Caudate nucleus (tissue), 63 donors: ENCODE measurements at places on chromosomes 12 and 14.

DNA sequence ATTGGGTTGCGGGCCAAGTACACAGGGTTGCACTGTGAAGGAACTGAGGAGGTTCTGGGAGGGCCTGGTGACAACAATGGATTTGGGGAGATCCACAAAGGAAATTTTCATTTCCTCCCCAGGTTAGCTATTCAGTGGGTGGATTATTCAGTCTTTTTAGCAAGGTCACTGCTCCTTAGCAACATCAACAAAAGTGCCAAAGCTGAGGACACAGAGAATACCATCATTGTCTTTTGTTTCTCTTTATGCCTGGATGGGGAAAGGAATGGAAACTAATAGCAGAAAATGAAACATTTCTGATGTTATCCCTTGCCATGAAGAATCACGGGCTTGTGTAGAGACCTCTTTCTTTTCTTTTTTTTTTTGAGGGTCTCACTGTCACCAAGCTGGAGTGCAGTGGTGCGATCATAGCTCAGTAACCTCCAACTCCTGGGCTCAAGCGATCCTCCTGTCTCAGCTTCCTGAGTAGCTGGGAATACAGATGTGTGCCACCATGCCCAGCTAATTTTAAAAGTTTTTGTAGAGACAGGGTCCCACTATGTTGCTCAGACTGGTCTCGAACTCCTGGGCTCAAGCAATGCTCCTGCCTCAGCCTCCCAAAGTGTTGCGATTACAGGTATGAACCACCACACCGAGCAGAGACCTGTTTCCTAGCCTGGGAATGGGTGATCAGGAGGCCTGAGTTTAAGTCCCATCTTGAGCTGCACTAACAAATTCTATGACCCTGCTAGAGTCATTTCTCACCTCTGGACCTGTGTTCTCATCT lies 6.5 kb downstream of the PPP1R3E start:
- no peak for DNase-seq

- no peak for DNase-seq
Measured at GRCh38 chr12:132518354-132518992, 28.5 kb downstream of the FBRSL1 start.

GRCh38 chr14:54981698-54982097 lies 45.2 kb downstream of the WDHD1 start:
- DNase-seq: no peak

DNA sequence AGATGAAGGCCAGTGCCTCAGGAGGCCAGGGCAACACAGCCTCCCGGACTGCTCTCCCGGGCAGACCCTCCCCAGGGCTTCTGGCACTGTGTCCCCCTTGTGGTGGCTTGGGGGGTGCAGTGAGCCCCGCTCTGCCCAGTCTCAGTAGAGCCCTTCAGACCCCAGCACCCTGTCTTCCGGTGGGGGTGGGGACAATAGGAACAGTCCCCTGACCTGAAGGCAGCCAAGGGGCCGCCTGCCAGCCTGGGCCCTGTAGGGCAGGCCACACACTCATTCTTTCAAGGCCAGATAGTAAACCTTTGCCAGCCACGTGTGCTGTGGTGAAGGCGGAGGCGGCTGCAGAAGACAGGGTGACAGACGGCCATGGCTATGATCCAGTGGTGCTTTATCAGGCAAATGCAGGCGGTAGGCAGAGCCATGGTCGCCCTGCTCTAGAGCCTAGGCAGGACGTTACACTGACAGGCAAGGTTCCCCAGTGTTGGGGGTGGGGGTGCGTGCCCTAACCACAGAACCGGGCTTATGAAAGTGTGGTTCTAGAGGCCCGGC lies 15.0 kb downstream of the ZFYVE21 start:
- no peak for DNase-seq

DNA sequence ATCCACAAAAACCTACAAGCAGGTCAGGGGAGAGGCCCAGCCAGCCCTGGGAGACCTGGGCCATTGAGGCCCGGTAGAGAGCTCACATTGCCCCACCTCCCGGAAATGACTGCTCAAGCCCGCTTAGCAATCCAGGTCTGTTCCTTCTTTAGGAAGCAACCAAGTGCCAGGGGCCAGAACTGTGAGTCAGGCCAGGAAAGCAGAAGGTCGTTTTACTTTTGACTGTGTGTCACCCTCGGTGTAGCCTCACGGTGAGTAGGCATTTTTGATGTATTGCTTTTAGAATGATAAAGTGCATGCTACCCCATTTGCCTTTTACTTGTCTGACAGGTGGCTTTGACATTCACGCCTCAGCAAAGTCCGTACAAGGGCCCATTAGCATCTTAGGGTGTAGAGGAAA lies 25.4 kb upstream of the PWP1 start:
- no peak for DNase-seq

DNA sequence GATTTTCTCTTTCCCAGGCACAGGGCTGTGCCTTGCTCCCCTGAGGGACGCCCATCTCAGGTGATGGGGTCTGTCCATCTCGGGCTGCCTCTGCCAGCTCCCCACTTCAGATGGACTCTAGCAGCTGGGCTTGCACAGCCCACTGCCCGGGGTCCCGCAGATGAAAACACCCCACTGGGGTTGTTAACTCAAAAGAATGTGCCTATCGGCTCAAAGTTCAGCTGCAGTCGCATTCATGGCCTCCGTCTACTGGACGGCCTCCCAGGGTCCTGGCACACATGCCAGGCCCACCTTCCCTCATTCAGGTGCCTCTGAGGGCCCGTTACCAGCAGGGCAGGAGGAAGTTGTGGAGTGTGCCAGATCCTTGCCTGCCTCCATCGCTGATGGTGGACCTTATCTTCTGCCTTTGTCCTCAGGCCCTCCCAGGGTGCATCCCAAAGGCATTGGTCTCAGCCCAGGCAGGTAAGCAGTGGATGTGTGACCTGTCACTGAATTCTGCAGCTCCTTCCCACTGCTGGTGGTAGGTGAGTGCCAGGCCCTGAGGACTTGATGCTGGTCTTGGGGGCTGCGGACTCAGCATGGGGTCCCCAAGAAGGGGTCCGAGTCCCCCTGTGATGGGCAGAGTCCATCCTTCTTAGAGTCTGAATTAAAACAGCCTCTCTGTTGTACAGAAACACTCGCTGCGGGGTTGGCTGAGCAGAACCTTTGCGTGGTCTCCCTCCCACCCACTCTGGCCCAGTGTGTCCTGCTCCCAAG lies 324.6 kb upstream of the DIO3 start:
- no peak for DNase-seq

DNA sequence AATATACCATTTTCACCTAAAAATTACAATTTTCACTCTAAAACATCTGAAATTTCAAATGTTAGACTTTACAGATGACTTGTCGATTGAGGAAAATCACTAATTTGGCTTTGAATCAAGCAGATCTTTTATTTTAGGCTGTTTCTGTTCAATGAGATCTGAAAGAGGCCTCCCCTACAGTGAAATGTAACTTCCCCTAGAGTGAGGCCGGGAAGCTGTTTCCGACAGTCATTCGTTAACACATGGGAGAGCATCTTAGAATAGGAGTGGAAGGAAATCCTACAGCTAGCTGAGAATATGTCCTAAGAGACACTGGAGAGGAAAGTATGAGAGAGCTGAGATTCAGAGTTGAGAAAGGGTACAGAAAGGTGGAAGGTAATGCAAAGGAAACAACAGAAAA lies 5.7 kb upstream of the C14orf93 start:
- no peak for DNase-seq

DNA sequence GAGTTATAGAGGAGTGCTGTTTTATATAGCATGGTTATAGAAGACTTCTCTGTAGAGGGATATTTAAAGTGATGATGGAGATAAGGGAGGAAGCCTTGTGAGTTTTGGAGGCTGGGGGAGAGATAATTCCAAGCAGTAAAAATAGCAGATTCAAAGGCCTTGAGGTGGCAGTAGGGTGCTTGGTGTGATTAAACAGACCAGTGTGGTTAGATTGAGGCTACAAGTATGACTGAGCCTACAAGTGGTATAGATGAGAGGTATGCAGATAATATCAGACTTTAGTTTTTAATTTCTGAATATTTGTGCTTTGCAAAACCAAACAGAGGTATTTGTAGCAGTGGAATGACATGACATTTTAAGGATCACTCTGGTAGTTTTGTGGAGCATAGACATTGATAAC lies 20.3 kb downstream of the FANCM start:
- DNase-seq: no peak

GRCh38 chr12:39329876-39330275 lies 113.0 kb downstream of the KIF21A start:
- no peak for DNase-seq

DNA sequence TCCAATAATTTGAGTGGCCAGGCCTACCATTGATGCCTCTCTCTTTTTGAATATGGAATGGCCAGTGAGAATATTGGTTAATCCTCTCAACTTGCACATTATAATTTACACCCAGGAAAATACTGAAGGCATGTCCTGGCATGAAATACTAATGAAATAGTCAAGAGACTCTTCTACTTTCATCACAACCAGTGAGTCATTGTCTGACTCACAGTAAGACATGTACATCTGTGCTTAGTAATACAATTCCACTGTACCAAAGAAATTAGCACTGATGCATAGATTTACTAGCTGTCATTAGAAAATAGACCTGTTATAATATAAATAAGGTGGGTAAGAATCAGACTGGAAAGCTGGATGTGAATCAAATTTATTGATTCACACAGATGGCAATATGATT lies 31.6 kb downstream of the KCNC2 start:
- no peak for DNase-seq

DNA sequence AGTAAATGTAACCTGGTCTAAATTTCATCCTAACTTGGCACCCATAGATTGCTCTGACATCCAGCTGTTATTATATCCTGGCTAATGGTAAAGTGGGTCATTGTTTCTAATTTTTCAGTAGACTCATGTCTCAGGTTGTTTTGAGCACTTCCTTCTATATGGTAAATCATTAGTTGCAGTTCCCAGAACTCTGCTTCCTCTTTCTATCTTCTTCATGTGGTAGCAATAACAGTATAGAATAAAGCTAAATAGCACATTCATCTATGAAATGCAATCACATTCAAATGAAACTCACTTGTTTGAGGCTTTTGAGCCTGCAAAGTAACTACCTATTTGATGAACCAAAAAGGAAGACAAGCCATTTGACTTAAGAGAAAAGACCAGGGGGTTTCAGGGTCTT lies 65.1 kb upstream of the GZMB start:
- no peak for DNase-seq

GRCh38 chr14:90732718-90733117 lies 83.5 kb downstream of the TTC7B start:
- no peak for DNase-seq

- DNase-seq: no peak
Measured at GRCh38 chr12:76967181-76967885, 88.5 kb upstream of the CSRP2 start.

DNA sequence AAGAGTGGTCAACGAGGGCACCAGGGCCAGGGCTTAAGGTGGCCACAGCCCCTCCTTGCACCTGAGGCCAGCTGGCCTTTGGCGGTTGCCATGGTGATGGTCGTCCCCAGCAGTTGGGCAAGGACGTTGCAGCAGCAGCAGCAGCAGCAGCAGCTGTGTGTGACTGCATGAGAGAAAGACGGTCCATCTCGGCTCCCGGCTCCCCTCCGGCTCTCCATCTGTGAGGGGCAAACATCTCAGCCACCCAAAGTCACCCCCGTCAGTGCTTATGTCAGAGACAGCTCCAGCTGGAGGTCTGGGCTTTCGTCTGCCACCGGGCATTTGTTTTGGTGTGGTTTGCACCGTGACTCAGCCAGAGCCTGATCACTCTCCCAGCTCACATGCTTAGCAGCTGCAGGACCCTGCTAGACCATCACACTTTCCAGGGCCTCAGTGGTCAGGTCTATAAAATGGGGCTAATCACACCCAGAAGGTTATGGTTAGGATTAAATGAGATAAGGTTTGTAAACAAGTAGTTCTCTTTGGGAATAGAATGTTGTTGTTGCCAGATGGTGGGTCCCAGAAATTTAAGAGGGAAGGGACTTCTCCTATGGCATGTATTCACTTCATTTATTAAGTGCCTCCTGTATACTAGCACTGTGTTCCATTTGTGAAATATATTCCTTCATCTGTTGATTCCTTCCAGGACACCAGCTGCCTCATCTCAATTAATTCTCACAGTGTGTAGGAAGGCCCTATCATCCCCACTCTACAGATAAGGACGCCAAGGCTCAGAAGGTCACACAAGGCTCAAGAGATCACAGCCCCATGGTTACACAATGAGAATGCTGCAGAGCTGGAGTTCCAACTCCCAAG lies 212.6 kb upstream of the LHX5 start:
- DNase-seq: no peak

- peak; percentile 38 for DNase-seq
Measured at GRCh38 chr12:6852651-6853354, 853 bp downstream of the USP5 start.

GRCh38 chr12:119446459-119446858 lies 111.9 kb downstream of the CCDC60 start:
- no peak for DNase-seq

GRCh38 chr12:38279756-38280155 lies 36.8 kb upstream of the ALG10B start:
- no peak for DNase-seq

DNA sequence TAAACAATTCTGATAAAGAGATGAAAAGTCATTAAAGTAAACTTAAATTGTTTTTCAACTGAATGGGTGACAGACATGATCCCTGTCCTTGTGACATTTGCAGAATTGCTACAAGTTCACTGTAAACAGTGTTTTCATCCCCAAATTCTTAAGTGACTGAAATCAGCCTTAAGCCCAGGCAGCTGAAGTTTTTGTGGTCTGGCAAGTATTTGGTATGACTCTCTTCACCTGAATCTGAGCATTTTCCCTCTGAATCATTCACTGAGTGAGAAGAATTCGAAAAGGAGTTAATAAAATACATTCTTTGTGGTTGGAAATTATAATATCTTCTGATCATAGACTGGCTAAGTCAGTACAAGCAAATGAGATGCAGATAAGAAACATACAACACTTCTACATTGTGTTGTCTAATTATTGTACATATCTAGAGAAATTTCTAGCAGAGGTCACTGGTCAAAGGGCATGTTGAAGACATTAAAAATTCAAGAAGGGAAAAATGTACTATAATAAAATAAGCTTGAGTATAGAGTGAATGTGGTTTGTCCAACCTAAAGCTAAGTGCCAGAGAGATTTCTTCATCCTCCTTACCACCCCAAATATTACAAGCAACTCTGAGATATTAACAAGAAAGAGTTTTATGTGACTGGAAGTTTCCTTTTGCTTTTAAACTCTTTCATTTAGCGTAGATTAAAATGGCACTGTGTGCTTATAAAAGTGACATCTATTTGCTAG lies 177.8 kb upstream of the DIO2 start:
- DNase-seq: no peak

- no peak for DNase-seq
Measured at GRCh38 chr12:130827432-130827831, 11.6 kb downstream of the STX2 start.

DNA sequence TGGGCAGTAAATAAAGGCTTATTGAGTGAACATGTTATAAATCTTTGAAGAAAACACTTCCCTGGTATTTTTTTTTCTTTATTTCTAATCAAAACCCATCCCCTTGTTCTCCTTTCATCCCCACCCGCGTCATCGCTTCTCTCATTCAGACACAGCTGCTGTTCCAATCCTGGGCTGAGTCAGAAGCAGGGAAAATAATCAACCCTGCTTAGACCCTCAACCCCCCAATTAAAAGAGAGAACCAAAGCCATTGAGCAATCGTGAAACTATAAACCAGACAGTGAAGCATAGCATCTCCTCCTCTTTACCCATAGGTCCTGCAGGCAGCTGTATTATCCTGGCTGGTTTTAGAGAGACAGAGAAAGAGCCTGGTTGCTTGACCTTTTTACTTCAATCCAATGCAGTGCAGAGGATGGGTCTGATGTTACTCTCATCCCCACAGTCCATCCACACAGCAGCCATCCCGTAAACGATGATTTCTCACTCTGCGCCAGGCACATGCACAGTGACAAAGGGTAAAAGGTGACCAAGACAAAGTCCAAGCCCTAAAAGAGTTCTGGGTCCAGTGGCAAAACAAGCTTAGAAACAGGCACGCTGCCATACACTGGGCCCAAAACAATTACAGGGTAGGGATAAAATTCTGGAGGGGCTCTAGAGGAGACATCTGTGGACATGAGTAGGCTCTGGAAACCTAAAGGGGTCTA lies 238.3 kb downstream of the GALC start:
- DNase-seq: no peak
